ENCODE measurements at places on chromosomes 2 and 18. TPM values are rescaled to one million over a fixed set of nuclear protein-coding genes. Genes with fewer than 3 reads are reported as not detected.

DNA sequence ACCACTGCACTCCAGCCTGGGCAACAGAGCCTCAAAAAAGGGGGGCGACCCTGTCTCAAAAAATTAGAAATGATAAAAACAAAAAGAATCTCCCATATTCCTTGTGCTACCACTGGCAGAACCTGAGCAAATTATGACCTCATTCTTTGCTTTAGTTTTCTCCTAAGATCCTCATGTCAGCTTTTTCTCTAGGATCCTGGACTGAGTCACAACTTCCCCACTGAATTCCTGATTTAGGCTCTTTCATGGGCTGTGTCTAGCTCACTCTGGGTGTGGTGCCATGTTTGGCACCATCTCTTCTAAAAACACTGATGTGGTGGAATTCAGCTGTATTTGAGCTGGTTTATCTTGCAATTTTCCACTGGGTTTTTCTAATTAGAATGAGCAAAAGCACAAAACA is 37.1 kb downstream of the EXOC6B start:
- DNase-seq = peak; percentile 69

- DNase-seq = peak; percentile 10
Observed at GRCh38 chr2:200658278-200658864, 72.6 kb downstream of the AOX1 start.

DNA sequence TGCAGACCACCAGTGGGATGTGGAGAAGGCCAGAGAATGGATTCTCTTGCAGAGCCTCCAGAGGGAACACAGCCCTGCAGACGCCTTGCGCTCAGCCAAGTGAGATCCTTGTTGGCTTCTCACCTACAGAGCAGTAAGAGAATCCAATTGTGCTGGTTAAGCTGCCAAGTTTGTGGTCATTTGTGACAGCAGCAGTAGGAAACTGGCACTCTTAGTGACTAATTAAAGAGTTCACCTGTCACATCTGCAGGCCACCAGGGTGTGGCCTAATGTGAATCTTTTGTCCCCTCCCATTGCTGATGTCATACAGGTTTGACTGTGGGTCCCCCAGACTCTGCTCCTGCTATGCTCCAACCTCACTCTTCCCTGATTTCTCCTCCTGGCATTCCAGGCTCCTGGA is 235.9 kb downstream of the TFCP2L1 start:
- DNase-seq = no peak

GRCh38 chr18:73778032-73778359 is 369.6 kb downstream of the FBXO15 start:
- DNase-seq = no peak

DNA sequence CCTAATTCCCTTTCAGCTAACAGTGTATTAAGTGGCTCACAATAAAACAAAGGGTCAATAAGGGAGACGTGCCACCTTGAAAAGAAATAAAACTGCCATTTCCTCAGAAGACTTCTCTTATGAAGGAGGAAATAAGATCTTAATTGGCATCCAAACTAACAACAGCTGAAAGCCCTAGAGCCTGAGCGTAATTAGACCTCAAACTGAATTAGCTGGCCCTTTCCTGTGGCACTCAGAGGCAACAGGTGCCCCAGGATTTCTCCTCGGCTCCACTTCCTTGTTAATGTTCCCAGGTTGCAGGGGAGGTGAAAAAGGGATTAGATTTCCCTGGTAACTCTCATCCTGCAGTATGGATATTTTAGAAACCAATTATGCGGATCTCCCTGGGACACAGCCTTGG is 804.3 kb downstream of the DCDC2C start:
- no peak for DNase-seq

DNA sequence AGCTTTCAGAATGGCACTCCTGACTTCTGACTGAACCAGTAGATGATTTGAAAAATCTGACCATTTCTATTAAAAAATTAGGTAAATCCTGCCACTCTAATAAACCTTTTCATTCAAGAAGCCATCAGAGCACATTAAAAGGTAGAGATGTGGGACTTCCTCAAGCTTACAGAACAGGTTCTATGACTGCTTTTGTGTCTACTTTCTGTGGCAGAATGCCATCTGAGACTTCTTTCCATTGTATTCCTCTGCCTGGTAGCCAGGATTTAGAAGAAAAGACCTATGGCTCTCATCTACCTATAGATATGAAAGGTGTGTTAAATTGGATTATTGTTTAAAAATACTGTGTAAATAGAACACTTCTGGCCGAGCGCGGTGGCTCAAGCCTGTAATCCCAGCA is 99.9 kb upstream of the NABP1 start:
- DNase-seq = no peak

DNA sequence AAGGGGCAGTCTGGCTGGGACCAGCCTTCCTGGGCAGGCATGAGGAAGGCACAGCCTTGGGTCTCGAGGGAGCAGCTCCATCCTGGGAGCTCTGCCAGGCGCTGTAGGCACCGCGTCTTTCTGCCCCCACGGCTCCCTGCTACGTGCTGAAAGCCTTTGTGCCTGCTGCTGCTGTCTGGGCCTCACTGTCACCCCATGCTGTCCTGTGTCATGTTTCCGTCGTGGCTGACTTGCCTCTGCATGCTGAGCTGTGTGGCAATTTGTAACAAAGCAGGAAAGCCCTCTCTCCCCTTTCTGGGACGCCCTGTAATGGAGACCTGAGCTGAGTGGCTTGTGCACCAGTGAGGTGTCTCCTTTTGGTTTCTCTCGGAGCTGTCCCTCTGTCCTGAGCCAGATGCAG is 152.5 kb downstream of the TSN start:
- no peak for DNase-seq

DNA sequence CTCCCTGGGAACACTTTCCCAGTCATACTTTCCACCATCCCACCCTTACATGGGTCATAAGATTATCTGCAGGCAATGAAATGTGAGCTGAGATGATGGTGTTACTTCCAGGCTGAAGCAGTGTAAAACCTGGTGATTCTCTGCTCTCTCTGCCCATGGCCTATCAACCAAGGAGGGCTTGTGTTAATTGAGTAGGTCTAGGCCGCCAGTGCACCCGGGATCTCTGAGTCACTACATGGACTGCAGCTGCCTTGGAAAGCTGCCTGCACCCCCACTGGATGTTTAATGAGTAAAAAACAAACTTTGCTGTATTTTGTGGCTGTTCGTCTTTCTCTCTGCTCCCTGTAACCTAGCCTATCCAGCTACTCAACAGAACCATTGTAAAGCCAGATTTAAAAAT is 451.7 kb upstream of the SMIM21 start:
- DNase-seq = no peak

DNA sequence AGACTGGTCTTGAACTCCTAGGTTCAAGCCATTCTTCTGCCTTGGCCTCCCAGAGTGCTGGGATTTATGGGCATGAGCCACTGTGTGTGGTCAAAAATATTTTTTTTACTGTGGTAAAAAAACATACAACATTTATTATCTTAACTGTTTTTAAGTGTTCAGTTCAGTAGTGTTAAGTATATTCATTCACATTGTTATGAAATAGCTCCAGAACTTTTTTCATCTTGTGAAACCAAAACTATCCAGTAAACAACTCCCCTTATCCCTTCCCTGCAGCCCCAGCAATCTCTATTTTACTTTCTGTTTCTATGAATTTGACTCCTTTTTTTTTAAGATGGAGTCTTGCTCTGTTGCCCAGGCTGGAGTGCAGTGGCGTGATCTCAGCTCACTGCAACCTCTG is 9.3 kb downstream of the RMC1 start:
- no peak for DNase-seq

GRCh38 chr2:118122594-118123281 is 34.5 kb downstream of the INSIG2 start:
- DNase-seq = no peak

DNA sequence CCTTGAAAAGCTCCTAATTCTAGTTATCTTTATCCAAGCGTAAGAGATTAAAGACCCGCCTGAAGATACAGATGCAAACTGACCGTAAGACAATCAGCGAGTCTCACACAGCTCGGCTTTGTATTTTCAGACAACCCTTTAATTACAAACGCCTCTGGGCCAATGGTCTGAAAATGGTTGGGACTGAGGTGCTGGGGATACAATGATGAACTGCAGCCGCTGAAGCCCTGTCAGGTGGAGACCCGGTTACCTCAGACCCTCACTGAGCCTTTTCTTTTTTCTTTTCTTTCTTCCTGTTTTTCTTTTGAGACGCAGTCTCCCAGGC is 715 bp upstream of the CFAP36 start:
- DNase-seq = no peak

DNA sequence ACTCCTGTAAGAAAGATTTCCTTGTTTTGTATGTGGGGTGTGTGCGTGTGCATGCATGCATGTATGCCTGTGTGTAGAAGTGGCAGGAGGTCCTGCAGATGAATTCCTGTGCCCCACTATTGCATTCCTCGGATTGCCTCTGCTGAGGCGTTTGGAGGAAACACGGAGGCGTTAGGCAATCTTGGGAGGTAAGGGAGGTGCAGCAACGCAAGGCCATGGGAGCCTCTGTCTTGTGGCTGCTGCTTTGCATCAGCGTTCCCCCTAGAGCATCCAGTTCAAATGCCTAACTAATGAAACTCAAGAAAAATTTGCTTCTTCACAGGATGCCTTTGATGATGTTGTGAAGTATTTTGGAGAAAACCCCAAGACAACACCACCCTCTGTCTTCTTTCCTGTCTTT is 80.0 kb downstream of the PRPF40A start:
- no peak for DNase-seq

DNA sequence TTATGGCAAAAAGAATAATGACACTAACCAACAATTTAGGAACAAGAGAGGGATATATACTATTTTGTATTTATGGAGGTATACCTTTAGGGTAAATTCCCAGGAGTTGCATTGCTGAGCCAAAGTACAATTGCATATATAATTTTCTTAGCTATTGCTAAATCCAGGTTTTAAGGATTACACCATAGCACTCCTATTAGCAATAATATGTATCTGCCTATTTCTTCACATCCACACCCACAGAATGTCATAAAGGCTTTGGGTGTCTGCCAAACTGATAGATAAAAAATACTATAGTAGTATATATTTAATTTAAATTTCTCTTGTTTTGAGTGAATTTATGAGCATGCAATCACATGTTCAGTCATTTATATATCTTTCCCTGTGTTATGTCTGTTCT is 11.5 kb upstream of the SERPINB13 start:
- DNase-seq = no peak

GRCh38 chr2:66575625-66576310 is 140.8 kb downstream of the MEIS1 start:
- peak; percentile 70 for DNase-seq

DNA sequence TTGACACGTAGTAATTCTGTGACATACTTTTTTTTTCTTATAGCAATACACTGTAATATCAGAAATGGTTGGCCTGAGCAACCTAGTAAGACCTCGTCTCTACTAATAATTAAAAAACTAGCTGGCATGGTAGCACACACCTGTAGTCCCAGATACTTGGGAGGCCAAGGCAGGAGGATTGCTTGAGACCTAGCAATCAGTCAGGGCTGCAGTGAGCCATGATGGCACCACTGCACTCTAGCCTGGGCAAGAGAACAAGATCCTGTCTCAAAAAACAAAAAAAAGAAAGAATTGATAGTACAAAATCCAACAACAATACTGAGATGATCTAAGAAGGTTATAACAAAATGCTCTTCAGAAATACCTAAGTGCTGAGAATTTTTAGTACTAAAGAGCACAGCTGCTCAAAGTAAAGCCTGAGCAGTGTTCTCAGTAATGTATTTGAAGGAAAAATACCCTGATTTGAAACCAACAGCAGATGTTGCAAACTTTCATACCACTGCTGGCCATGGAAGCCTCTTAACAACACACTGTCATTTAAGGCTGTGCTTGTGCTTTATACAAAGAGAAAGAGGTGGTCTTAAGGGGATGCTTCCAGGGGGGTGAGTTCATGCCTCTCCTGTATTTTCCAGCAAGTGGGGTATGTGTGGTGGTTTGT is 132.6 kb upstream of the CDCA7 start:
- DNase-seq = peak; percentile 19

GRCh38 chr2:197615016-197615652 is 60.3 kb downstream of the RFTN2 start:
- DNase-seq = no peak

GRCh38 chr18:23964282-23965238 is 50.0 kb upstream of the TTC39C start:
- no peak for DNase-seq

DNA sequence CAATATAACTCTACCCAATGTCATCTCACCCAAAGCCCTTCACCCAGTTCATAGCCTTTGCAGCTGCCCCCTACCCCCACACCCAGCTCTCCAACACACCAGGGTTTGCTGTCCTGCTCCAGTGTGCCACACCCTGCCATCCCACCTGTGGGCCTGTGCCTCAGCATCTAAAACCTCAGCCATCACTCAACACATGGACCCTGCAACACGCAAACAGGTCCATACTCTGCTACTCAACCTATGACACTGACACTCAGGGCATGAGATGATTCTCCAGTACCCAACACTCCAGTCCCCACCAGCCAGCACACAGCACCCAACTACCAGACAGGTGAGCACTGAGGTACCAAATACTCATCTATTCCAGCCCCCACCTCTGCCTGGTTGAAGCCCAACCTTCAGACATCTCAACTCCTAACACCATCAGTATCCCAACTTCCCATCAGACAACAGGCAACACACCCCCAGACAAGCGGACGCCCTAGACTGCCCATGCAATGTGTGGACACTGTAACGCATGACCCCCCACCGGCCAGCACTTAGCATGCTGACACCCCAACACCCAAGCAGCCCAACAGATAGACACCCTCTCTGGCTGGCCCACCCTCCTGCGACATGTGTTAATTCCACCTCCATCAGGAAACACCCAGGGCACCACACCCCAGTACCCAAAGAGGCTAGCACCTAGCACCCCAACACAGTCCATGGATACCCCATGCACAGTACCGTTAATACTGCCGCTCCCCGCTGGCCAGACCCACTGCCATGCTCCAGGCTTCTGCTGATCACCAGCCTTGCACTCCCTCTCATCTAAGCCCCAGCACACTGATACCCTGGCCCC is 25.0 kb downstream of the ZAP70 start:
- no peak for DNase-seq

GRCh38 chr2:114192362-114192761 is 250.1 kb upstream of the DPP10 start:
- DNase-seq = peak; percentile 1

GRCh38 chr2:15059870-15060512 is 427.5 kb downstream of the LRATD1 start:
- no peak for DNase-seq

- peak; percentile 91 for DNase-seq
Observed at GRCh38 chr2:226048611-226049010, 649.1 kb downstream of the NYAP2 start.

- peak; percentile 6 for DNase-seq
Observed at GRCh38 chr2:58896638-58897037, 655.5 kb upstream of the FANCL start.

AMER3 gene
- polyA plus RNA-seq = not detected

LRRC30 gene
- polyA plus RNA-seq = not detected

ABCG5 gene
- polyA plus RNA-seq = not detected

MAPRE3 gene
- polyA plus RNA-seq = 20.3 TPM

SPP2 gene
- not detected for polyA plus RNA-seq

MIB1 gene
- polyA plus RNA-seq = 5.9 TPM

IL36RN gene
- not detected for polyA plus RNA-seq

ELAC1 gene
- polyA plus RNA-seq = 7.7 TPM

BUB1 gene
- polyA plus RNA-seq = 17.6 TPM

PARD3B gene
- 3.3 TPM for polyA plus RNA-seq

GKN2 gene
- not detected for polyA plus RNA-seq

HJURP gene
- 26.5 TPM for polyA plus RNA-seq

ALPI gene
- polyA plus RNA-seq = not detected

All from IMR-90 (cell line).